SHP77 (cell line): ENCODE measurements at places on chromosomes 11 and 22.

DNA sequence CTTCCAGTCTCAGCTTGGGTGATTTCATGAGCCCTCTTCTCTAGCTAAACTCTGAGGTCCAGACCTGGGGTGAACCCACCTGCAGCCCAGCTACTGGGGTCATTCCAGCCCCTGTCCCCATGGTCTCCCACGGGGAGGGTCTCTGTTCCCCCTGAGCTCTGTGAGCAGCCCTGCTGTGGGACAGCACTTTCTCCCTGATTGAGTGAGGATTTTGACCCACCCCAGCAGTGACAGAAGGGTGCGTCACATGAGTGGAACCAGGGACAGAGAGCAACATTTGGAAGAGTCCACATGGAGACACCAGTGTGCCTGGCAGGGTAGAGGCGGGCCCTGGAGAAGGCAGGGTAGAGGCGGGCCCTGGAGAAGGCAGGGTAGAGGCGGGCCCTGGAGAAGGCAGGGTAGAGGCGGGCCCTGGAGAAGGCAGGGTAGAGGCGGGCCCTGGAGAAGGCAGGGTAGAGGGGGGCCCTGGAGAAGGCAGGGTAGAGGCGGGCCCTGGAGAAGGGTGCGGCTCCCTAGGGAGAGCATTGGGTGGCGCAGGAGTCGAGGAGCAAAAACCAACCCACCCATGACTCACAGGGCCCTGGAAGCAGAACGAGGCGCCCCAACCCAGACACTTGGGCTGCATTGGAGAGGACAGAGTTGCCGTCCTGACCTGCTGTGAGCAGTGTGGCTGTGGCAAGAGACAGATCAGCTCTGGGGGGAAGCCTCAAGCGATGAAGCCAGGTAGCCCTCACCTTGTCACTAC, 227.7 kb upstream of the B3GAT1 start:
- no peak for DNase-seq

- DNase-seq = no peak
Measured at GRCh38 chr11:64859542-64860414, 15.3 kb upstream of the CDC42BPG start.

DNA sequence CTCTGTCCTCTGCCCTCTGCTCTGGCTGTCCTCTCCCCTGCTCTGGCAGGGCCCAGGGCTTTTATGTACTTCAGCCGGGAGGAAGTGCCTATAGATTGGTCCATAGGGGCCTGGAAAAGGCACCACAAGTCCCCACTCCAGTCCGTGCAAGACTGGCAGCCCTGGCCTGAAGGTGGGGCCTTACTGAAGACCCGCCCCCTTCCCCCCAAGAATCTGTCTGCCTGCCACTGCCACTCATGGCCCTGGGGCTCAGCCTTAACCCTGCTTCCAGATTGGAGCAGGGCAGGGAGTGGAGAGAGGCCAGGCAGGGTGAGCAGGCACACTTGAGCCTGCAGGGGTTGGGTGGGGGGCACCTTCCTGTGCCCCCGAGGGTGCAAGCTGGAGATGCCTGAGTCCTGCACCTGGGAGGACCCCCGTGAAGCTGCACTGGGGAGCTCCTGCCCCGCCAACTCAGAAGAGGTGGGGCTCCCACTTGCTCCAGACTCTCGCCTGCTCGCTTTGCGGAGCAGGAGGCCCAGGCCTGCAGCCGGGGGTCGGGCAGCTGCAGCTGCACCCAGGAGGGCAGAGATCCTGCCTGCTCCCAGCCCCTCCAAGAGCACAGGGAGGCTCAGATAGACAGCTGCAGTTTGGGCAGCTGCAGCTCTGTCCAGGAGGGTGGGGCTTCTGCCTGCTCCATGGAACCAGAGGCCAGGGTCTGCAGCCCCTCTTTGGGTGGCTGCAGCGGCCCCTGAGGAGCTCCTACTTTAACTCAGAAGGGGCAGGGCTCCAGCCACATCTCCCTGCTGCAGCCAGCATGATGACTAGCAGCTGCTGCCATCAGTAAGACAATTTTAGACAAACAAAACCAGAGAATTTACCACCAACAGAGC, 51.0 kb upstream of the SC5D start:
- DNase-seq = peak; percentile 17

GRCh38 chr11:101870510-101870909, 44.3 kb upstream of the CEP126 start:
- DNase-seq = no peak

GRCh38 chr11:69928121-69928520, 108.9 kb upstream of the FGF3 start:
- no peak for DNase-seq

DNA sequence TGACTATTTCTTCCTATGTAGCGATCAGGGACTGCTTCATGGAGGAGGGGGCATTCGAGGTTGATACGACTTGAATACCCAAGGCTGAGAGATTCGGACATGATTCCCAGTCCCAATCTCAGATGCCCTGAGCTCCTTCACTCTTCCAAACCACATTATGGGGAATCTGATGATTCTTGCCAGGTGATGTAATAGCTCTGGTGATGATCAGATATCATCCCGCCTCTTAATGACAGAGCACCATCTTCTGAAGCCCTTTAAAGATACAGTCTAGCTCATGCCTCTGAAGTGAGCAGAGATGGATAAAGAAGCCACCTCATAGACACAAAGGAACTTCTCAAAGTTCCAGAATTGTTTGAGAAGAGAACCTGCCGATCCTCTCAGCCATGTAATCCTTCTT, 8.9 kb upstream of the CLMP start:
- DNase-seq = no peak

DNA sequence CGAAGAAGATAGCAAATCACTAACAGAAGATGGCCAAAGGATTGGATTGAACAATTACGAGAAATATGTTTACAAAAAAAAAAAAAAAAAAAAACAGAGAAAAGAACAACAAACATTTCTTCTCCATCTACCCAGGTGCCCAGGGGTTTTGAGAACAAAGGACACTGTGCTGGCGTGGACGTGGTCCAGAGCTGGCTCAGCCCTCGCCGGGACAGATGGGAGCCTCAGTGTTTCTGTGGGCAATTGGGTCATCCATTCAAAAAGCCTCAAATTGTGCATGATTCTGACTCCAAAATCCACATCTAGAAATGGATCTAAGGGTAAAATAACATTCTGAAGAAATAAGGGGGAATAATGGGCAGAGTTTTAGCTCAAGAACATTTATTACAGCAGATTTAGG, 63.1 kb downstream of the DHCR7 start:
- DNase-seq = no peak

GRCh38 chr11:8733852-8734251, 51.3 kb downstream of the RPL27A start:
- no peak for DNase-seq

GRCh38 chr22:43592476-43592875, 180.7 kb downstream of the MPPED1 start:
- no peak for DNase-seq

GRCh38 chr11:129918361-129918760, 23.0 kb upstream of the NFRKB start:
- no peak for DNase-seq

DNA sequence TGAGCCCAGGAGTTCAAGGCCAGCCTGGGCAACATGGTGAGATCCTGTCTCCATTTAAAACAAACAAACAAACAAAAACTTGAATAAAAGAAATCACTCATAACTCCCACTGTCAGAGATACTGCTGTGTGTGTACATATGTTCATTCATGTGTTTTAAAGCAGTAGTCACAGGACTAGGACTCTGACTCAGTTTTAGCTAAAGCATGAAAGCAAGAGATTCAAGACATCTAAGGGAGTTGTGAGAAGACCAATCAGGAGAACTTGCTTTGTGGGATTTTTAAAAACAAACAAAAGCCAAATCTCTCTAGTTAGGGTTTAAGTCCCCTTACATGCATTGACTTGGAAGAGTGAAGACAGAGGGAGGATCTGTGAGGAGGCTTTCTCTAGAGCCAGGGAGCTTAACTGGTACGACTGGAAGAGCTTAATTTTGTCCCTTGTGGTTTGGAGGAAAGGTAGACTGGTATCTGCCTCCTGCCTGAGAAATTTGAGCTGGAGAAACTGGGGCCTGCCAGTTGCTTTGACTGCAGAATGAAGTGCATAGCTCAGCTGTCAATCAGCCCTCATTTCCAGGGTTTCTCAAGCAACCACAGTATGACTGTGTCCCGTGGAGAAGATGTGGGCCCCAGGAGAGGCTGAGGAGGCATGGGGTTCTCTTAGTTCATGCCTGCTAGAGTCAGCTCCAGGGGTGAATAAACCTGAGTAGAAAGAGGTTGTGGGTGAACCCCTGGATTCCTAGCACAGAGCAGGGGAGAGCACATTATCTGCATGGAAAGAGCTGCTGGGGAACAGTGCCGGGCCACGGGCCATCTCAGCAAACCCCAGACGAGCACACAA, 30.6 kb downstream of the EXPH5 start:
- DNase-seq = no peak

- peak; percentile 6 for DNase-seq
Measured at GRCh38 chr22:18057568-18058209, 20.1 kb upstream of the PEX26 start.

DNA sequence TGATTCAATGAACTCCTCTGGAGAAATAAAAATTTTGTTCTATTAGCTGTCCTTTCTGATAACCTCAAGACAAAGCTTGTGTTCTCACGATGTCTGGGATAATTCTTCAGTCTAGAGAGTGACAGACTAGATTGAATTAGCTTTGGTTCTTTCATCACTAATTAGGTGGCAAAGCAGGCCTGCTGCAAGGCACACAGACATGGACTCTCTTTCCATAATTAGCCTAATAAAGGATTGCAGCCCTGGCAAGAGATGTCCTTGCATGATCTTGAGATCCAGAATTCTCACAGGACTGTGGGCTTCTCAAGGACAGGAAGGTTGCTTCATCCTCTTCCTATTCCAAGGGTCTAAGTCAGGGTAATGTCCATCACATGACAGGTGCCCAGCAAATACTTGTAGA, 245.6 kb upstream of the ZC3H12C start:
- DNase-seq = no peak
